ENCODE measurements at places on chromosomes 13 and 19.

- no peak for DNase-seq
Measured at GRCh38 chr13:107119989-107120881, 552.3 kb upstream of the ARGLU1 start.

DNA sequence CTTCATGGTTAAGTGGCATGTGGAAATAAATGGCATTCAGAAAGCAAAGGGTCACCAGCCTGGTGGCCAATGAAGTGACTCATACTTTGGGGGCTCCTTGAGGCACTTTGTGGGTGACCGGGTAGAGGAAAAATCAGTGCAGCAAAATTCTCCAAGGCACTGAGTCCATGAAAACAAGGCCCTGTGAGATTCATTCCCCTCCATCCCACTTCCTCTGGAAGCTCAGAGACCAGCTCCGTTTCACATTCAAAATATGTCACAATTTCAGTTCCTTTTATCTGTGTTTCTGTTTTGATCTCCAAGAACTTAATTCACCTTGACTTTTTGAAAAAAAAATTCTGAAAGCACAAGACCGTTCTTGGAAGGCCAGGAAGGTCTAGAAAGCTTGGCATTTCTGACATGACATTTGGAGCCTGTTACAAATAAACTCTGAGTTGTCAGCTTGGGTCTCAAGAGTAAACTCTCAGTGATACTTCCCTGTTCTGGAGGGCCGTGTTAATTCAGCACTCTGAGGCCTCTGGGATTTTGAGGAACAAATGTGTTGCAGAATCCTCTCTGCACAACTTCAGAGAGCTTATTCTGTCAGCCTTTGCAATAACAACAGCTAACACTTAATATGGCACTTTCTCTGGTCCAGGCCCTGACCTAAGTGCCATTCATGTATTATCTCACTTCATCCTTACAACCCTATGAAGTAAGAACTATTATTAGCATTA is 6.8 kb downstream of the CYSLTR2 start:
- no peak for DNase-seq

GRCh38 chr19:10881403-10882107 is 10.2 kb downstream of the CARM1 start:
- DNase-seq, result no peak

GRCh38 chr13:45439781-45440462 is 21.7 kb upstream of the SLC25A30 start:
- no peak for DNase-seq

DNA sequence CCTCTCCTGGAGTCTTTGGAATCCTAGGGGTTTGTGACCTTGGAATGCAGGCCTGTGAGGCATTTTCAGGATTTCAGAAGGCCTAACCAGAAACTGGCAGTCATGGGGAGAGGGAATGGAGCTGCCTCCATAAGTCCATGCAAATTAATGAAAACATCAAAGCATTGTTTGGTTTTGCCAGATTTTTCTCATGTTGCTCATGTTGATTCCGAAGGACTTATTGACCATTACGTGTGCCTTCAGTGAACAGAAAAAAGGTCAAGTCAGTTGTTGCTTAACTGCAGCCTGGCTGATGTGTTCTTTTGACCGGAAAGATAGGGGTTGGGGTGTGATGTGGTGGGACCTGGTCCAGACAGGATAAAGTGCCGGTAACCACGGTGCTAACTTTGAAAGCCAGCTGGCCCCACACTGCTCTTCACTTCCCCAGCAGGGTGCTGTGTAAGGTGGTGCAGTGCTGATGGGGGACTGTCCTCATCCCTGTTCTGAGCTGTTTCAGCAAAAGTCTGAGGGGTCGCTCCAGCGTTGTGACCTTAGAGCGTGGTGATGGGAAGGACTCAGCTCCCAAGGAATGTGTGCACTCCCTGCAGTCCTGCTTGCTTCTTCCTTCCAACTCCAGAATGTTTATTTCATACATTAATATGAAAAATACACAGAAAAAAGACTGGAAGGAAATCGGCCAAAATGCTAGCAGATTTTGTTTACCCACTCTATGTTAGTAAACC is 3.5 kb downstream of the RNF113B start:
- DNase-seq, result peak; percentile 64

GRCh38 chr13:46296115-46296822 is 84.5 kb downstream of the LRRC63 start:
- DNase-seq, result peak; percentile 29

Data from dermis microvascular lymphatic vessel endothelial cell (primary cell).